ENCODE measurements at places on chromosomes 1 and 21.
A peak's percentile ranks its signal among the peaks of the same experiment; 100 is the strongest.

- no peak for DNase-seq
These were observed 10.1 kb downstream of the TRAF5 start for GRCh38 chr1:211336775-211337174.

DNA sequence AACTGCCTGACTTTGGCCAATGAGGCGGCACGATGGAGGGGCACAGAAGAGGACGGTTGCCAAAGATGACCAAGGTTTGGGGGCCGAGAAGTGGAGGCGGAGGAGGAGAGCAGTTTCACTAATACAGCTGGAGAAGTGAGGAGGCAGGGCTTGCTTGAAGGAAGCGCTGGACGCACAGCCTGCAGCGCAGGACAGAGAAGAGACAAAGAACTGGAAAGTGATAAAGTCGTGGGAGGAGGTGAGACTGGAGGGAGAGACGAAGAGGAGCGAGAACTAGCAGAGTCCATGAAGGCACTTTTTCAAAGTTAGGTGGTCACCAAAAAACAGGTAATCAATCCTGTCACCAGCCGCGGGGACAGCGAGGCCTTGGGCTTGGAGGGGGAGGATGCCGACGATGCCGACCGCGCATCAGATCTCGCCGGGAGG is 771 bp downstream of the PACC1 start:
- no peak for DNase-seq

GRCh38 chr21:34668803-34669148 is at the start of gene CLIC6:
TSS of gene CLIC6 (plus strand) at chr21:34668994. CDS start at chr21:34669389, 395 bp downstream.
- DNase-seq = no peak

DNA sequence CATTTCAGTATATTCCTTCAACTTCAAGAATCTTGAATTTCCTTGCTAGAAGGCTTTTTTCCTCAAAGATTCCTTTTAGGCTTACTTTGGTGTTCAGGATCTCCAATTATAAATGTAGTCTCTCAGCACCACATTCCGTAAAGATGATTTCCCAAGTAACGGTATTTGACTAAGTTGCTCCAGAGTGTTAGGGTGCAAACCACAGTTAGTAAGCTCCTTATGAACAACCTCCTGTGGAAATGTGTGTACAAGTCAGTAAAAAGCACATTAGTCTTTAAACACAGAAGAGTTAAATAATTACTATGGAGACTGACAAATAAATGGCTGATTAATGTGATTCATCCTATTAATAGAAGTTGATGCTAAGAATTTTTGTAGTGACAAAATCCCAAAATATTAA is 10.3 kb downstream of the DONSON start:
- DNase-seq = no peak

- peak; percentile 44 for DNase-seq
These were observed 26.8 kb downstream of the IFI44 start for GRCh38 chr1:78676347-78676982.

DNA sequence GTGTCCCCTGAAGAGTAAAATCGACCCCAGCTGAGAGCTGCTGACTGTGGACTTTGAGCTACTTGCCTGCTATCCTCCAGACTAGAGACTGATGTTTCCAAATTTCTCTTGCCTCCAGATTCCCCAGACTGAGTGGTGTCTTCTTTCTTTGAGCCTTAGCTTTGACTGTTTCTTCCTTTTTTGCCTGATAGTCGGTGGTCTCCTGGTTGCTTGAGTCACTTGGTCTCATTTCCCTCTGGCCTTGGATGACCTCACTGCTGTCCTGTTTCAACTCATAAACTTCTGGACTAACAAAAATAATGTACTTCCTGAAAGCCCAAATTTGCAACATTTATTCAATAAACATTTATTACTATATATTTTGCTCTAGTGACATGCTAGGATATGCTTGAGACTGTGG is 52.9 kb upstream of the DIPK1A start:
- no peak for DNase-seq

DNA sequence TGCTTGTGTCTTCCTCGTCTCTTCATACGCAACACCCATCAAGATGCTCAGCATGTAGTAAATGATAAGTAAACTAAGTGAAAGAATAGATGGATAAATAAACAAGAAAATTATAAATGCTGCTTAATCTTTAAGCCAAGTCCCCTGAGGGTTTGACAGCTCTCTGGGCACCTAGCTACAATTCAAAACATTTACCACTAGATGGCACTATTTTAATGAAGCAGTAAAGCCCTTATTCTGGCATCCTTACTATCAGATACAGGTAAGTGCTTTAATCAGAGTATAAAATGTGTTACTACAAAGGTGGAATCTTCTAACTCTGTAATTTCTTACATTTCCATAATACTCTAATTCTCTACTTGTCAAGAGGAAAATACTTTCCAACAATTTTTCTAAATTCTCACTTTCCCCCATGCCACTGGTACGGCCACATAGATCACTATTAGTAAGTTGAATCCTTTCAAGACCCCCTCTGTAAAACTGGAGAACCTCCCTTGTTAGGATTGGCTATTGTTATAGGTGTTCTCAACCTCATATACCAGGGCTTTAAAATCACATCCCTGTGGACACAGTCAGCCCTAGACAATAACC is 137.8 kb downstream of the BARHL2 start:
- peak; percentile 44 for DNase-seq

GRCh38 chr21:43864313-43864961 is 586 bp upstream of the AGPAT3 start:
- peak; percentile 62 for DNase-seq

- no peak for DNase-seq
These were observed 114.2 kb downstream of the SIK1 start for GRCh38 chr21:43312751-43313169.

GRCh38 chr1:168799927-168800605 is 71.1 kb upstream of the DPT start:
- DNase-seq = no peak

- DNase-seq = no peak
These were observed 710 bp upstream of the PDXK start for GRCh38 chr21:43717967-43718871.

GRCh38 chr1:198681831-198682759 is 43.3 kb downstream of the PTPRC start:
- DNase-seq = peak; percentile 62

GRCh38 chr1:180252638-180253536 is 22.8 kb downstream of the LHX4 start:
- DNase-seq = peak; percentile 49

- DNase-seq = no peak
These were observed at the start of gene PLA2G2A for GRCh38 chr1:19979494-19979977. TSS of gene PLA2G2A (minus strand) at chr1:19979618. CDS start at chr1:19978773, 845 bp downstream.
